ENCODE measurements at places on chromosomes 5 and 9.

GRCh38 chr5:7250004-7250403 is 145.9 kb upstream of the ADCY2 start:
- DNase-seq = no peak

- no peak for DNase-seq
Observed at GRCh38 chr9:11933926-11934325, 759.3 kb upstream of the TYRP1 start.

- no peak for DNase-seq
Observed at GRCh38 chr9:109963079-109963478, 183.1 kb downstream of the PALM2AKAP2 start.

DNA sequence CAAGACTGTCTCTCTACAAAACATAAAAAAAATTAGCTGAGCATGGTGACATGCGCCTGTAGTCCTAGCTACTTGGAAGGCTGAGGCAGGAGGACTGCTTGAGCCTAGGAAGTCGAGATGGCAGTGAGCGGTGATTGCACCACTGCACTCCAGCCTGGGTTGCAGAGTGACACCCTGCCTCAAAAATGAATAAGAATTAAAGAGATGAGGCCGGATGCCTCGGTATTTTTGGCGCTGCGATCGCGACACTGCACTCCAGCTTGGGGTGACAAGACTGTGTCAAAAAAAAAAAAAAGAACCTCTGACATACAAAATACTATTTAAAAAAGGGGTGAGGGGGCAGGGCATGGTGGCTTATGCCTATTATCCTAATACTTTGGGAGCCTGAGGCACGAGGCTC is 7.3 kb downstream of the GPBP1 start:
- DNase-seq = no peak

All from effector memory CD4-positive, alpha-beta T cell (primary cell).